ENCODE measurements at places on chromosomes 12 and 14.

- peak; percentile 62 for DNase-seq
These were observed 55.6 kb upstream of the JDP2 start for GRCh38 chr14:75372260-75372659.

DNA sequence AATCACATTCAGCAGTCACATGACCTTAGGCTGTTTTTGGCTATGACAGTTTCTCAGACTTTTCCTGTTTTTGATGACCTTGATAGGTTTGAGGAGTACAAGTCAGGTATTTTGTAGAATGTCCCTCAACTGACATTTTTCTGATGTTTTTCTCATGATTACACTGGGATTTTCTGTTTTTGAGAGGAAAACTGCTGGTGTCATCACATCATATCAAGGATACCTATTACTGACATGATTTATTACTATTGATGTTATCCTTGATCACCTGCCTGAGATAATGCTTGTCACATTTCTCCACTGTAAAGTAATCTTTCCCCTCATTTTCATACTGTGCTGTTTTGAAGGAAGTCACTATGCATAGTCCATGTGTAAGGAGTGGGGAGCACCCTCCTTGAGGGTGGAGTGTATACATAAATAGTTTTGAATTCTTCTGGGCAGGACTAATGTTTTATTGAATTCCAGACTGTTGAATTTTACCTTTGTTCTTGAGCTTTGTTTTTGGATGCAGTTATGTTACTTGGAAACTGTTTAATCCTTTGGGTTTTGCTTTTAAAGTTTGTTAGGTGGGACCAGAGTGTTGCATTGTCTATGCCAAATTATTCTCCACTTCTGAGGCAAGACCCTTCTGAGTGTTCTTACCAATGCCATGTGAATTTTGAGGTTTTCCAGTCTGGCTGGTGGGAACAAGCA lies 444.5 kb upstream of the FAR2 start:
- no peak for DNase-seq

- no peak for DNase-seq
These were observed 44.8 kb downstream of the GCH1 start for GRCh38 chr14:54857830-54858269.

DNA sequence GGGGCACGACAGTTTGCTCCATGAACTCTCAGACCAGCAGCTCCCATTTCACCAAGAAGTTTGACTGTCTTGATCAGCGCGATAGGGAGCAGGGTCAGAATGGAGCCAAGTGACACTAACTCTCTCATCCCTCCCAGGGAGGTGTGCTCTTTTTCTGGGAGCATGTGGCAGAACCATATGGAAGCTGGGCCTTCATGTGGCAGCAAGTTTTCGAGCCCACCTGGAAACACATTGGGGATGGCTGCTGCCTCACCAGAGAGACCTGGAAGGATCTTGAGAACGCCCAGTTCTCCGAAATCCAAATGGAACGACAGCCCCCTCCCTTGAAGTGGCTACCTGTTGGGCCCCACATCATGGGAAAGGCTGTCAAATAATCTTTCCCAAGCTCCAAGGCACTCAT lies 24.0 kb downstream of the ITGA7 start:
- DNase-seq = no peak

DNA sequence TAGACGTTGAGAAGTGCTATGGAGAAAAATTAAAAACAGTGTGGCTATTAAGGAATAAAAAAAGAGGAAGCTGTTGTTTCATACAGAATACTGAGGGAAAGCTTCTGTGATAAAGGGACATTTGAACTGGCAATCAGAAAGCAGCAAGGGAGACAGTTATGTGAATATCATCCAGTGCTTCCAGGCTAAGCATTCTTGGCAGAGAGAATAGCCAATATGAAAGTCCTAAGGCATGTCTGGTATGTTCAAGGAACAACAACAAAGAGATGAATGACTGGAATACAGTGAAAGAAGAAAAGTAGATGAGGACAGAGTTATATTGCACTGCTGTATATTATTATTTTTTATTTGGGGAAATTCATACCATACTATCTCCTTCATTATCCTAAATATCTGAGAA lies 23.9 kb downstream of the SCAF11 start:
- no peak for DNase-seq

DNA sequence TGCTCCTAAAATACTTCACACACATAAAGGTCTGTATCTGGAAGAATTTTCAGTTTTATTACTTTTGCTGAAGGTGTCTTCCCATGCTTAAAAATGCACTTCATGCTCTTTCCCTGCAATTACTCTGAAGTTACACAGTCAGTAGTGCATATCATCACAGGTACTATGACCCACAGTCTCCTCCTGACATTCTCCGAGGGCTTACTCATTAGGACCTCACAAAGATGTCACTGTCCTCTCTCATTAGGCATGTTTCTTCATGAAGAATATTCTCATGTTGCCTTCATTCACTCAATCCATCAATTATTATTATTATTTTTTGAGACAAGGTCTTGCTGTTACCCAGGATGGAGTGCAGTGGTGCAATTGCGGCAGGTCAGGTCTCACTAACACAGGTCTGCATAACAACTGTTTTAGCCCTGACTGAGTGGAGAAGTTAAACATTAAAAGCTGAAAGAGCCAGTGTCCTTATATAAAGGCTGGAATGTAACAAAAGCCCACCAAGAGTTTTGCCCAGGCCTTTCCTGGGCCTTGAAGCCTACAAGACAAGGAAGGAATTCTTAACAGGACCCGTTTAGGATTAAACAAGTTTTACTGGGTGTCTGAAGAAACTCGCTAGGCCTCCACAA lies 119.5 kb upstream of the WSCD2 start:
- DNase-seq = no peak

DNA sequence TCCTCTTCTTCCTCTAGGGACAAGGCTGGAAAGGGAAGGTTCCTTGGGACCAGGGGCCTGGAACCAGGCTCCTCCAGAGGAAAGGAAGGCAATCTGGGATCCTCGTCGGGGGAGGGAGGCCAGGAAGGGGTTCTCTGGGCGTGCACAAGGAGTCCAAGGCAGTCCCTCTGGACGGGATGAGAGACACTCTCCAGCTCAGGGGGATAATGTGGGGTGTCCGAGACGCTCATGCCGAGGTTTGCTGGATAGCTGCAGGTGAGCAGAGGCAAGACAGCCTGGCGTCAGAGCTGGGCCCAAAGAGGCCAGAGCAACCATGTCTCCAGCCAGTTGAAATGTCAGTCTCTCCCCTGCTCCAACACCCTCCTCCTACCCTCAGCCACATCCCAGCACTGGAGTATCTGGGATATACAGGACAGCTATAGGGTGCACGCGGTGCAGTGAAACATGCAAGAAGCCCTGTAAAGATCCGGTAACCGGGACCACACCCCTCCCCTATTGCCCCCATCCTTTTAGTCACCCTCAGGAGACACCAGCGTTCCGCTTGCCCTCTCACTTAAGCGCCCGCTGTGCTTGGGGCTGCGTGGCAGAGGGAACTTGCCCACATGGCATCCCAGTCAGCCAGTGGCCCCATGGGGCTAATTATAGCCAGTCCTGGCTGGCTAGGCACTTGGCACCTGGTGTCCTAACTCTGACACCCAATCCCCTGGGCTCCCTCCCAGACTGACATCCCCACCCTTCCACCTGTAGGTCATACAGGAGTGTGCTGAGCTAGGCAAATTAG lies at the start of gene KLHL33:
Gene KLHL33, minus strand, starts transcription at position 585 of the 781 bp plus-strand sequence. Its CDS starts 355 bp downstream, at position 230.
- DNase-seq = no peak

GRCh38 chr14:103679351-103679750 lies 35.9 kb downstream of the XRCC3 start:
- peak; percentile 38 for DNase-seq

- DNase-seq = no peak
These were observed 79.9 kb downstream of the HECTD1 start for GRCh38 chr14:31127690-31128089.

DNA sequence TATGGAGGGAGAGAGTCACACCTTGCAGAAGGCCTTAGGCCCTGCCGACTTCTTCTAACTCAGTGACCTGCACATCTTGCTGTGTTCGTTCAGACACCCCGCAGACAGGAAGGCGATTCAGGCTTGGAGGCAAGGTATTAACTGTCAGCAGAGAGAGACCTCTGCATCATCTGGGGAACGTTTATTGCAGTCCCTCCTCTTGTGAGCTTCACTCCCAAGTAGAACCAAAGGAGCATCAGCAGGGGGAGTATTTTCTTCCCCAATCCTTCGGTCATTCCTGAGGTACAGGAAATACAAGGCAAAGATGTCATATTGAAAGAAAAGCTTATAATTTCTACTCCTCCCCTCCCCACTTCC lies 217.9 kb downstream of the CRADD start:
- DNase-seq = no peak

GRCh38 chr12:1277905-1278304 lies 286.9 kb downstream of the ERC1 start:
- DNase-seq = no peak
